T follicular helper cell (primary cell): ENCODE measurements at places on chromosomes 13 and 19.

DNA sequence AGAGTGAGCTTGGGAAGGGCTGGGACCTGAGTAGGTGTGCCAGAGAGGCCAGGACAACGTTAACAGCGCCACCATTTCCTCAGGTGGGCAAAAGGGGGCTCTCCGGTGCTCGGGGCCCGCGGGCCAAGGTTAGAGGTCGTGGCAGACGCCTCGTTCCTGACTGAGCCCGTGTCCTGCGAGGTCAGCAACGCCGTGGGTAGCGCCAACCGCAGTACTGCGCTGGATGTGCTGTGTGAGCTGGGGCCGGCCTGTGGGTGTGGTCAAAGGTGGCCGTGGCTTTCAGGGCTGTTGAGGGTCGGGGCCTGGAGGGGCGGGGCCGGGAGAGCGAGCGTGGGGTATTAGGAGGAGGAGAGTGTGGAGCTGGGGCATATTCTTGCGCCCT, 3.7 kb downstream of the KIRREL2 start:
- DNase-seq: no peak

GRCh38 chr19:39126312-39127187, 964 bp downstream of the PAK4 start:
- no peak for DNase-seq

- DNase-seq: no peak
Measured at GRCh38 chr19:5041168-5041912, 72.4 kb downstream of the KDM4B start.

- no peak for DNase-seq
Measured at GRCh38 chr13:33340631-33341030, 55.1 kb upstream of the STARD13 start.

- DNase-seq: peak; percentile 75
Measured at GRCh38 chr19:5961969-5962945, 15.7 kb downstream of the RANBP3 start.

DNA sequence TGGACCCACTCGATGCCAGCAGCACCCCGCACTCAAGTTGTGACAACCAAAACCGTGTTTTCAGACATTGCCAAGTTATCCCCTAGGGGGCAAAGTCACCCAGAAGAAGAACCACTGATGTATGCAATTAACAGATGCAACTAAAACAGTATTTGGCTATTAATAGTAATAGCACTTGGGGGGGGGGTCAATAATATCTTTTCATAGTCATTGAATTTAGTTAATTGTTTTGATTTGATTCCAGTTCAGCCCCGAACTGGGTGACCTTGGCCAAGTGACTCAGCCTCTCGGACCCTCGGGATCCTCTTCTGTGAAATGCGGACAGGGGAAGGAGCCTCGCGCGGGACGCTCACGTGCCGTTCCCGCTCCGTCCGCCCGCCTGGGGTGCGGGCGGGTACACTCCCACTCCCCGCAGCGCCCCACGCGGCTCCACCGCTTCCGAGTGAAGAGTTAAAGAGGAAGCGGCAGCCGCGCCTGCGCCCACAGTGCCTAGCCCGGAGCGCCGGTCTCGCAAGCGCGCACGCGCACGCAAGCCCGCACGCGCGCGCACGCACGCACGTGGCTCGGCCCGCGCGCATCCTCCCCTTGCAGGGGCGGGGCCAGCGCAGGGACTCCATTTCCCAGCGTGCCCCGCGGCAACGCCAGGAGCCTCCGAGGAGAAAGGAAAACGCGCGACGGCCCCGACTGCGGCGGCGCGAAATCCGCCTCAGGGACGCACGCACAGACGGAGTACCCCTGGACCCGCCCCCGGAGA, 435 bp upstream of the DAZAP1 start:
- peak; percentile 99 for DNase-seq

DNA sequence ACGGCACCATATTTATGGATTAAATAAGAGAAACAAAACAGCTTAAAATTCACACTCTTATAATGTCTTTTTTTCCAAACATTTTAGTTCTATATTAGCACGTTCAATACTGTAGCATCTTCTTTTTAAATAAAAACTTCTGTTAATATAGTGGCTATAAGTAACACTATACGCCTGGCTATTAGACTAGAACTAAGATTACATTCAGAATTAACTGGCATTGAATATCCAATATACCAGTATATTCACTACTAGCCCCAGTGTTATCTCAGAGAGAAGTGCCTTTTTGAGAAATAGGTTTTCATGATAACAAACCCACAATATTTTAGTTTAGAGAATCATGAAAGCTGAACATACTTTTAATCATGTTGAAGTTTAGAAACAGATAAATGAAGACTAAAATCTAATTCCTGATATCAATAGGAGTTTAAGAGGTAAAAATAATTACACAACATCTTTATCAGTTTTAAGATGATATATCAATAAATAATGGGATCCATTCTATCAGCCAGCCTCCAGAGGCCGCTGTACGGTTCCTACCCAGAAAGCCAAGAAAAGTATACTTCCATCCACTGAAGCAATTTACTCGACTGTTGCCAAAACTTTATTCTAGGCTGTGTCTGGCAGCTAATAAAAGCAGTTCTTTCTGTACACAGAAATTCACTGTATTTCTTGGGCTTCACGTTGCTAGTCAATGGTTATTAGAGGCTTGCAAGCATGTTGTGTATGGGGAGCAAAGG, 1113.4 kb upstream of the MIR17HG start:
- no peak for DNase-seq

GRCh38 chr19:50365434-50366306, at the start of gene NAPSA:
Gene NAPSA, minus strand, starts transcription at chr19:50365639. Its CDS starts 18 bp downstream, at chr19:50365621.
- DNase-seq: no peak

DNA sequence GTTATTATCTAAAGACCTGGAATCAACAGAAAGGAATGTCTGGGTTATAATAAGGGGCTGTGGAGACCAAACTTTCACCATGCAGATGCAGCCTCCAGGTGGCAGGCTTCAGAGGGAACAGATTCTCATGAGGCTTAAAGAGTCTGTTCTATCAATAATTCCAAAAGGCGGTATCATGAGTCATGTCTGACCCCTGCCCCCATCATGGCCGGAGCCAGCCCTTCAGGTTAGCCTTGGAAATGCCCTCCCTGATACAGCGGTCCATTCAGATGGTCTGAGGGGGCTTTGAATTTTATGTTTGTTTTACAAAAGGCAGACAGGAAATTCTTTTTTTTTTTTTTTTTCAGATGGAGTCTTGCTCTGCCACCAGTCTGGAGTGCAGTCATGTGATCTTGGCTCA, 21.7 kb upstream of the LAMP1 start:
- DNase-seq: no peak

DNA sequence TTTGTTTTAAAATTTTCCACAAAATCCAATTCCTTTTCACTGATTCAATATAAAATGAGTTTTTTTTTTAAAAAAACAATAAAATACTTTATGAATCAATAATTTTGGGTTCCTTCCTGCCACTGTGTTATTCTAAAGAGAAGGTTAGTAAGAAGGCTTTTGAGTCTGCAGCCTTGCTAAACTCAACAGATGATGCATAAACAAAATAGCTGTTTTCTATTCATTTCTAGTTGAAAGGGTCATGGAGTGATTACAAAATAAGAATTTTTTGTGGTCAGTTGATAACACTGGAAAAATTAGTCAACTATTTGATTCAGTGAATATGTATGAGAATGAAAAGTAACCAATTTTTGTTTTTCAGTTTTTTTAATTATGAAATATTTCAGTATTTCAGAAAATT, 169.9 kb downstream of the VWA8 start:
- DNase-seq: no peak

GRCh38 chr13:113411216-113412023, 41.9 kb downstream of the ADPRHL1 start:
- no peak for DNase-seq

GRCh38 chr13:27406178-27406939, 18.1 kb upstream of the GTF3A start:
- no peak for DNase-seq

- DNase-seq: no peak
Measured at GRCh38 chr13:33135097-33135496, 118.9 kb downstream of the KL start.

DNA sequence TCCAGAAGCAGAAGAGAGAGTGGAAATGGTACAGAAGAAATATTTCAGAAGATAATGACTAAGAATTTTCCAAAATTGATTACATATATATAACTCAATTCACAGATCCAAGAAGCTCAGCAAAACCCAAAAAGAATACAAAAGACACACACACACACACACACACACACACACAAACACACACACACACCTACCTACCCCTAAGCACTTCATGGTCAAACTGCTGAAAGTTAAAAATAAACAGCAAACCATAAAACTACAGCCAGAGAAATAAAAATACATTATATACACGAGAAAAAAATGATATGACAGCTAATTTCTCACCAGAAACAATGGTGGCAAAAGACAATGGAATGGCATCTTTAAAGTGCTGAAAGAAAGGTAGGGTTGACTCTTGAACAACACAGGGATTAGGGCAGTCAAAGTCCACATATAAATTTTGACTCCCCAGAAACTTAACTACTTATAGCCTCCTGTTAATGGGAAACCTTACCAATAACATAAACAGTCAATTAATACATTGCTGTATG, 49.2 kb downstream of the DIAPH3 start:
- no peak for DNase-seq

DNA sequence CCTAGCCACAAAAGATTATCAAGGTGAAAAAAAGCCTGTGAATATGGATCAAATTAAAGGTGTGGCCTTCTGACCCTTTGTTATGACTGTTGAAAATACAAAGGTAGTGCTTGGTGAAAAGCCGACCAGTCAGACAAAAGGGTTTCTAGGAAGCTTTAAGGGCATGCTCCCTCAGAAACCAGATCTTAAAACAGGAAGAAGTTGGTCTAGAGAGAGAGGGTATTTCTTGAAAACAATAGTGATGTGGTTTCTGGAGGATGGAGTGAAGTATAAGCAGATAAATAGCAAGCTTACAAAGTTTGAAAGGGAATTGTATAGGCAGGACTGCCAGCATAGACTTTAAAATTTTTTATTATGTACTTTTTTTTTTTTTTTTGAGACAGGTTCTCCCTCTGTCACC, 5.0 kb upstream of the EID2 start:
- DNase-seq: no peak

DNA sequence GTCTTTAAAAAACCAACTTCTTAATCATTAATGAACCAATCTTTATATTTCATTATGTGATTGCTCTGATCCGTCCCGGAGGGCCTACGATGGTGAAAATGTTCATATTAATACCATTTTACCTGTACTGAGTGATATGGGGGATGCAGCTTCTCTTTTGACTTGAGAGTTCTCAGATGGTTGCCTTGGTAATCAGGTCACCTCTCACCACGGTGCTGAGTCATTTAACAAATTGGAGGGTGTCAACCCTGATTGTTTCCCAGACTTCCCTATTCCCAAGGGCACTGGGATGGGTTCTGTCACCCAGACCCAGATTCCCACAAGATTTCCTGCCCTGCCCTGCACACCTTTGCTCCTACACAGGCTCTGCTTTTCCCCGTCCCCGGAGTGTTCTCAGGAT, 128.5 kb upstream of the TMTC4 start:
- DNase-seq: no peak

DNA sequence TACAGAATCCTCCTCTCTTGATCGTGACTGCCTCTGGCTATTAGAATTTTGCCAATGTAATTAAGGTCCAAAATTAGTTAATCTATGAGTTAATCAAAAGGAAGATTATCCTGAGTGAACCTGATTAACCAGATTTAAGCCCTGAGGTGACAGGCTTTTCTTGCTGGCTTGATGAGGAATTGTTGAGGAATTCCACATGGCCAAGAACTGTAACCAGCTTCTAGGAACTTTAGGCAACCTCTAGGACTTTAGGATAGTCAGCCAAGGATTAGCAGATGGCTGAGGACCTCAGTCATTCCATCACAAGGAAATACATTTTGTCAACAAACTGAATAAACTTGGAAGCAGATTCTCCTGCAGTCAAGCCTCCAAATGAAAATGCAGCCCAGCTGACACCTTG, 84.8 kb downstream of the STOML3 start:
- DNase-seq: no peak

DNA sequence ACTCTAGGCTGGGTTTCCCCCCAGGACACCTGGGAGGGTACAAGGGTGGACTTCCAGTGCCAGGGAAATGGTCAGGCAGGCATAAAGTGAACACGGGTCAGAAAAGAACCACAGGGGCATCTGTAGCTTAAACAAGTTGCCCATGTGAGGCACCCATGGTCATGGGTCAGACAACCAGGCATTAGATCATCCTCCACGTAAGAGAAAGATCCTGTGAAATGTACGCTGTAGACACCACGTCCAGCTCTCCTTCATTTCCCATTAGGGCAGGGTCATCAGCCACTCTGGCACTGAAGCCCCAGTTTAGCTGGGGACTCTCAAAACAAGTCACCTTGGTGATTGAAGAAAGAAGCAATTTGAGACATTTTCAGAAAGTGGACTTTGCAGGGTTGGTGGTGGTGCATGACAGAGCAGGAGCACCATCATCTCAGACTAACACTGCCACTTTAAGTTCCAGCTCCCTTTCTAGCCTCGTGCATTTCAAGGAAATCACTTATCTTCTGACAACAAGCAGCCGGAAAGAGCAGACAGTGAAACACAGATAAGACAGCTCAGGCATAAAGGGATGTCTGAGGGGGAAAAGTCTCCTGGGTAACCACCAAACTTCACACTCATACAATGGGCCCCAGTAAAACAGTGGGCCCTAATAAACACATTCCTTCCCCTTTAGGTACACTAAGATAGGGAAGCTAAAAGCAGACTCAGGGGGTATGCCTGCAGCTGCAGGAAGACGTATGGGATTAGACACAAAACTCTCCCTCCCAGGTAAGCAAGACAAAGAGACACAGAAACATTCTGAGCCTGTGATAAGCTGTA, 16.1 kb upstream of the SIGLEC6 start:
- no peak for DNase-seq

- DNase-seq: no peak
Measured at GRCh38 chr19:7578127-7578526, 17.5 kb upstream of the CAMSAP3 start.

GRCh38 chr19:54208784-54209057, 8.1 kb downstream of the RPS9 start:
- DNase-seq: no peak

DNA sequence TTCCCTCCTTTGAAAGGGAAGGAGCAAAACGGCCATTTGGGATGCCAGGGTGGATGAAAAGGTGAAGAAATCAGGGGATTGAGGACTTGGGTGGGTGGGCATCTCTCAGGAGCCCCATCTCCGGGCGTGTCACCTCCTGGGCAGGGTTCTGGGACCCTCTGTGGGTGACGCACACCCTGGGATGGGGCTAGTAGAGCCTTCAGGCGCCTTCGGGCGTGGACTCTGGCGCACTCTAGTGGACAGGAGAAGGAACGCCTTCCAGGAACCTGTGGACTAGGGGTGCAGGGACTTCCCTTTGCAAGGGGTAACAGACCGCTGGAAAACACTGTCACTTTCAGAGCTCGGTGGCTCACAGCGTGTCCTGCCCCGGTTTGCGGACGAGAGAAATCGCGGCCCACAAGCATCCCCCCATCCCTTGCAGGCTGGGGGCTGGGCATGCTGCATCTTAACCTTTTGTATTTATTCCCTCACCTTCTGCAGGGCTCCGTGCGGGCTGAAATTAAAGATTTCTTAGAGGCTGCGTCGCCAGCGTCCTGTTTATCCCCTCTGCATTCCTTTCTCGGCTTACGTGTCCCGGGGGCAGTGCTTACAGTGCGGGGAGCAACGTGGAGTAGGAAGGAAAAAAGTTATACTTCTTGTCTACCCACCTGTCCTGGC, 15.2 kb upstream of the S1PR4 start:
- DNase-seq: peak; percentile 60

GRCh38 chr13:63287926-63288325, 1872.3 kb upstream of the PCDH20 start:
- no peak for DNase-seq
